ENCODE measurements at places on chromosomes 3 and 15.

GRCh38 chr3:150230037-150230436, 178.1 kb upstream of the TSC22D2 start:
- no peak for DNase-seq

DNA sequence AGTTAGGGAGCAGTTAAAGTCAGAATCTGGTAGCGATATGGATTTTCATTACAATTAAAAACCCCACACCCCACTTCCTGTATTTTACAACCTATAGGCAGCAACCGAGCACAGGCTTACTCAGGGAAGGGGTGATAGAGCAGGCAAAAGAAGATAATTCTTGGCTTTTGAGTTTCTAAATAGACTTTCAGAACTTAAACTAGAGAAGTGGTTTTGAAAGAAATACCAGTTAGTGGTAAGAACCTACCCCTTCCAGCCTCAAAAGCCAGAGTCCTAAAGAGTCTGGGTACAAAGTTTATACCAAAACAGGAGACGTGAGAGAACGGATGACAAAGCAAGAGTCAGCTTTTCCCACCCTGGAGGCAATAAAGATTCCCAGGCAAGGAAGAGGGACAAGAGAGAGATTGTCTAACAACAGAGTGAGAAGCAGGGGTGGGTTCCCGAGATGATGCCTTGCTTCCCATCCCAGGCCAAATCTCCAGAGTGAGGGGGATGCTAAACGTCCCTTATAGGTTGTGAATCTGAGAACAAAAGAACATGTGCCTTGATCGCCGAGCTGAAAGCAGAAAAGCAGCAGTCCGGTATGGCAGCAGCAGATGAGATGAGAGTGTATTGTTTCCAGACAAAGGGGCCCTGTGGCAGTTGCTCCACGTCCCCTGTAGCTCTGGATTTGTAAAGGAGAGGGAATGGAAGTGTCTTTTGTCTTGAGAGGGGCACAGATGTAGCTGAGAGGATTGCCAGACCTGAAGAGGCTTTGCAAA, 36.8 kb downstream of the KLHL6 start:
- DNase-seq, result no peak

DNA sequence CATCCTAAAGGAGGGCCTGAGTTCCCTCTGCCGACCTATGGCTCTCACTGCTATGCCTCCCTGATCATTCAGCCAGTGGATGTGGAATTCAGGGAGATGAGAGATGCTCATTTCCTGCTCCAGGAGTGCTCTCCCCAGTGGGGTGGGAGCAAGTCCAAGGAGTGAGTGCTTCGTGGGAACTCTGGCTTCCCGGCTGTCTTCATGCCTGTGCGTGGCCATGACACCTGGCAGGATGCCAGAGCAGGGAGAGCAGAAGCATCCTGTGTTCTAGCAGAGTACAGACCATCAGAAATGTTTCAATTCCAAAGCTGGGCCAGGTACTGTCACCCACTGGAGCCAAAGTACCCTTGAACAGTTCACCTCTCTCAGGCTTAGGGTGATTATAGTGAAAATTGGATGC, 45.1 kb downstream of the APH1B start:
- no peak for DNase-seq

- DNase-seq, result no peak
These were observed 37.0 kb upstream of the HACD2 start for GRCh38 chr3:123621850-123622189.

GRCh38 chr3:51391566-51392354, 675 bp downstream of the RBM15B start:
- no peak for DNase-seq

GRCh38 chr3:190076136-190076535, 44.6 kb downstream of the P3H2 start:
- DNase-seq, result no peak

GRCh38 chr3:106185949-106186348, 317.1 kb upstream of the CBLB start:
- DNase-seq, result no peak

GRCh38 chr15:59438625-59439290, 772 bp downstream of the FAM81A start:
- no peak for DNase-seq

- DNase-seq, result no peak
These were observed 84.8 kb upstream of the WNT5A start for GRCh38 chr3:55571913-55572312.

DNA sequence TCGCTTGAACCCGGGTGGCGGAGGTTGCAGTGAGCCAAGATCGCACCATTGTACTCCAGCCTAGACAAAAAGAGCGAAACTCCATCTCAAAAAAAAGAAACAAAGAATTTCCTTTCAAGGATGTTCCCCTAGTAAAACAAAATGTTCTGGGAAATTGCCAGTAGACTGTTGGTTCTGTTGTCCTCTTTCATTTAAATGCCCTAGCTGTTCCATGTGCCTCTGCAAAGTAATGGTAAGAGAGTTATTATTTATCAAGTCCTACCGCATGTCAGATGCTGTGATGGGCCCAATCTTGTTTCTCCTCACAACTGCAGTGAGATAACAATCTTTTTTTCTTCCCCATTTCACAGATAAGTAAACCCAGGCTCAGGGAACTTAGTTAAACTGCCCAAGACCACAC, 254.3 kb upstream of the TPM1 start:
- no peak for DNase-seq

DNA sequence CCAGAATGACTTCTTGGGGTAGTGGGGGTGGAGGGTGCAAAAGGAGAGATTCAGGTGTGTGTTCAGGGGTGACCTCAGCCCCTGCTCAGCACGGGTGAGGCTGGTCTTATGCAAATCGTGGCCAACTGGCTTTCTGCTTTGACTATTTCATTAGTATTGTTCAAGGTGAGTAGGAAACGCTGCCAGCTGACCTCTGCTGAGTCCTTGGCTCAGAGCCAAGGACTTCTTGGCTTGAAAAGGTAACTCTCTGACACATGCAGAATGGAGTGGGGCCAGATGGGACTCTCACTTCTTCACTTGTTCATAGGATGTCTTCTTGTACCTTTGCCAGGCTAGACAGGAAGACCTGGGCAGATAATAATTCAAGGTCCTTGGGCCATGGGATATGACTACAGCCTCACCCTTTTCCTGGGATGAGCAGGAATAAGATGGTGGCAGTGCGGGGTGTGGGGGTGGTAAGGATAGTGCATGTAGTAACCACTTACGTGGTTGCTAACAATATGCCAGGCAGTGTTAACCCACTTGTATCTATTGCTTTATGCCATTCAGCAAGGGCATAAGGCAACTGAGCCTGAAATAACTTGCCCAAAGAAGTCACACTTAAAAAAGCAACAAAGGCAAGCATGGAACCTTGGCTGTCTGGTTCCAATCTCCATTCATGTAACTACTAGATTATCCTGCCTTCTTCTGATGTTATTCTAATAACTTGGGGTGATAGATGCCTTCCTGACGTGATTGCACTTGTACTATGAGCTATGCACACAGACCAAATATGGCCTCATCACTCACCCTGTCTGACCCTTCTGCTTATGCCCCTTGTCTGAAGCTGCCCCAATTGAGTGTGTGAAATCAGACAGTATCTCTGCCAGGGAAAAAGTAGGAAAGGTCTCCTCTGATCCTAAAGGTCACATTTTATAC, 193.1 kb downstream of the NR1D2 start:
- no peak for DNase-seq

GRCh38 chr15:63446255-63446654, 58.1 kb upstream of the USP3 start:
- DNase-seq, result no peak

DNA sequence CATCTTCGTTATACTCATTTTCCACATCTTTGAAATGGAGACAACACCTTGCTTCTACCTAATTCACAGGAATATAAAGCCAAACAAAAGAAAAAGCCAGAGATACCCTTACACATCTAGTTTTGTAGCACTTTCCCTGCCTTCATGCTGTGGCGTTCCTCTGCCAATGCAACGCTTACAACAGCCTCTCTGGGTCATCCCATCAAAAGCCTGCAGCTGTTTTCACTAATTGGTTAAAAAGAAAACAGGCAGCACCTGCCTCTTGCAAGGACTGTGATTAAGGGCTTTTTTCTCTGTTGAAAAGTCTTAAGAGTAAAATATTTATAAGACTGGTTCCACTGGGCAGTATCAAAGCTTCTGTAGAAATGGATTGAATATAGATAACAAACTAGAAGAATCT, 120.3 kb downstream of the FMN1 start:
- DNase-seq, result no peak

DNA sequence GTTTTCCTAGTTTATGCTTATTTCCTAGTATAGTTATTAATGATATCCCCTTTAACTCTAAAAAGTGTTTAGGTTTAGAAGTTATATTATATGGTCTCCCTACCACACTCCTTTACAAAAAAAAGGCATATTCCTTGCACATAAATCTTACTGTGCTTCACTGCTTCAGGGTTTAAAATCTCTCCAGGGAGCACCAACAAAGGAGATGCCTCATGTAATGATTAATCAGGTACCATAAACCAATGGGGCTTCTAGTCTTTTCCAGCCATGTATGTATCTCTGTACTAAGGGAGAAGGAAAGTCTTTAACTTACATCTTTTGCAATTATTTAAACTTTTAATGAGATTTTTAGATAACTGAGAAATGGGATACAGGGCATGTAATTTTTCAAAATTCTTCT, 91.5 kb upstream of the RBMS3 start:
- no peak for DNase-seq

DNA sequence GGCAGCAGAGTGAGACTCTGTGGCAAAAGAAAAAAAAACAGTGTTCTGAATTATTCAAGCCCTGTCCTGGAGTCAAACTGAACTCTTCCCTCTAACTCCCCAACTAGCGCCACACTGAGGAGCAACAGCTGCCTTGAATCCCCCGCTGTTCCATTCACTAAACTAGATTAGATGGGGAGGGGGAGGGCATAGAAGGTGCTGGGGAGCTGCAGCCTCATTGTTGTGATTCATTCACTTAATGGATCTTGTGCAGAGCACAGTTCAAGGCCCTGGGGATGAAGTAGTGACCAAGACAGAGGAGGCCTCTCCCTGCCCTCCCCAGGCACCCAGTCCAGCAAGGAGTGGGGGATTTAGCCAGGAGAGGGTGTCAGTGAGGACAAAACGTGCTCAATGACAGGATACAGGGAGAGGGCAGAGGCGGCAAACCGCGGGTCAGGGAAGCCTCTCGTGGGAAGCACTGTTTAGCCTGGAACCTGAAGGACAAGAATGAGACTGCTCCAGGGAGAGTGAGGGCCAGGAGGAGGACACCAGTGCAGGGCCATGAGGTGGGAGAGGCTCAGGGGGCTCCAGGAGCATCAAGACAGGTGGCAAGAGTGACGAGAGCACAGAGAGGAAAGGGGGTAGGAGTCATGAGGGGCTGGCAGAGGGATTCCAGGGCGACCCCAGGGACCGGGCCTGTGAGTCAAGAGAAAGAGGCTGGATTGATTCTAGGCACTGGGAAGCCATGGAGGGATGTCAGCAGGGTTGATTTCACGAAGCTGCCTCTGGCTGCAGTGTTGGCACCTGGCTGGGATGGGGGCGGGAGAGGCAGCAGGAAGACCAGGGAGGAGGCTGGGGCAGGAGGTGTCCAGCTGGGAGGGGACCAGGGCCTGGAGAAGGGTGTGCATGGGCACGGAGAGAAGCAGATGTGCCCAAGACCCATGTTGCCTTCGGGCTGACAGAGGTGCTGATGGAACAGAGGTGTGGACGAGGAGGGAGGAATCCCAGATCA, 31.4 kb downstream of the ALS2CL start:
- DNase-seq, result no peak

- DNase-seq, result no peak
These were observed 787.7 kb downstream of the MCTP2 start for GRCh38 chr15:95018888-95019545.

GRCh38 chr15:40743921-40744814, 10.9 kb downstream of the RMDN3 start:
- no peak for DNase-seq

DNA sequence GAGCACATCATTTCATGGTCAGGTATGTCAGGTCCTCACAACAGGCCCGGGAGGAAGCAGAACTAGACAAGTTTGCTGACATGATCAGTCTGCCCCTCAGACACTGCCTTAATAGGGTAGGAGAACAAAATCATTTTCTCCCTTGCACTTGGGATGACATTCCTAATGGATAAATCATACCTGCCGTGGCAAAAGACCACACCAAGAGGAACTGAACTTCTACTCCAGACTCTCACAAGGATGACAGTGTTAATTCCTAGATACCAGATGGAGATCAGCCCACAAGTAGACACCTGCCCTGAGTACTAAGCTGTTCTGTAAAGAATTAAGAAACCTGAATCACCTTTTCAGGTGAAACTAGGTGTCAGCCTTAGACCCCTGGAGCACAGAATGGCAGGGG, 19.5 kb downstream of the SIAH2 start:
- no peak for DNase-seq

- DNase-seq, result no peak
These were observed 56.9 kb upstream of the HERC1 start for GRCh38 chr15:63890617-63891016.

- no peak for DNase-seq
These were observed 236.9 kb downstream of the DTWD1 start for GRCh38 chr15:49857496-49858475.

DNA sequence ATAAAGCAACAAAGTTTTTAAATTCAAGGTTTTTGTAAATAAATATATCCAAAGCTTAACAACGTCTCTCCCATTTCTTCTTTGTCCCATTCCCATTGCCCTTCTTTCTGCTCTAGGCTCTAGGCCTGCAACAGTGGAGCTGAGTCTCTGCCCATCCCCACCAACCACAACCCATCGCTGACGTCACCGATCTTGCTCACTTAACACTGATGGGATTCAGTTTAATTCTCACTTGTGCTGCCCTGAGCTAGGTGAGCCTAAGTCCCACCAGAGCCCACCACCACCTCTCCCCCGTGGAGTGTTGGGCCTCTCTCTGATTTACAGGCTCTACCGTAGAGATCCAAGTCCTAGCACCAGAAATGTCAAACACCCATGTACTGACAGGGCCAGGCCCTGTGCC, 61.3 kb upstream of the RAB6B start:
- no peak for DNase-seq

DNA sequence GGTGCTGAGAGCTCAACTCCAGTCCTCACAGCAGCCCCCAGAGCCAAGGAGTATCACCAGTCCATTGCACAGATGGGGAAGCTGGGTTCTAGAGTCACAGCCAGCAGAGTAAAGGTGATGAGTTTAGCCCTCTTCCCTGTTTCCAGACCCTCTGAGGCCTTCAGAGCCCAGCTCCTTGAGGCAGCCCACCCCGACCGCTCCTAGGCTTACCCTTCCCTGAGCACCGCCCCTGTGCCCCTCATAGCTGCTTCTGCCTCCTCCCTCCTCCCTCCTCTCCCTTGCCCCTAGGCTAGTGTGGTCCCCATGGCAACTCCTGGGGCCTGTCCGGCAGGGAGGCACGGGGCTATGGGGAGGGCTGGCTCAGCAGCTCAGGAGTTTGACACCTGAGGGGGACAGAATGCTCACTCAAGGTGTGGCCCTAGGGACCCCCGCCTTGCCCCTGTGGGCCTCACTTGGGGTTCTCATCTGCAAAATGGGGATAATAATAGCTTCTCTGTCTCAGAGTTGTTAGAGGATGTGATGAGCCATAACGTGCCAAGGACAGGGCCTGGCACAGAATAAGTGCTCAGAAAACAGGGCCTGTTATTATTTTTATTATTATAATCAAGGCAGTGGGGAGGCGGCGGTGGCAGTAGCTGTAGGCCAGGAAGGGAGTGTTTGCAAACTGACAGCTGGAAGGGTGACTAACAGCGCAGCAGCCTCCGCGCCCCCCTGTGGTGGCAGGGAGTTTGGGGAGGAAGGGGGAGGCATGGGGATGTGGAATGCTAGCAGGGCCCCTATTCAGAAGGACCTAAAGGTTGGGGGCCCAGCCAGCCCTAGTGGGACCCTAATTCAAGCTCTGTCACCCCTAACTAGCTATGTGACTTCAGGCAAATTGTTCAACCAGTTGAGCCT, 11.5 kb downstream of the CSK start:
- no peak for DNase-seq
